Germinal center (tissue), 1 donor: ENCODE measurements at places on chromosomes 4 and X.
A peak's percentile ranks its signal among the peaks of the same experiment; 100 is the strongest.

GRCh38 chr4:53128706-53129357 lies 237.0 kb downstream of the SCFD2 start:
- DNase-seq, result no peak

DNA sequence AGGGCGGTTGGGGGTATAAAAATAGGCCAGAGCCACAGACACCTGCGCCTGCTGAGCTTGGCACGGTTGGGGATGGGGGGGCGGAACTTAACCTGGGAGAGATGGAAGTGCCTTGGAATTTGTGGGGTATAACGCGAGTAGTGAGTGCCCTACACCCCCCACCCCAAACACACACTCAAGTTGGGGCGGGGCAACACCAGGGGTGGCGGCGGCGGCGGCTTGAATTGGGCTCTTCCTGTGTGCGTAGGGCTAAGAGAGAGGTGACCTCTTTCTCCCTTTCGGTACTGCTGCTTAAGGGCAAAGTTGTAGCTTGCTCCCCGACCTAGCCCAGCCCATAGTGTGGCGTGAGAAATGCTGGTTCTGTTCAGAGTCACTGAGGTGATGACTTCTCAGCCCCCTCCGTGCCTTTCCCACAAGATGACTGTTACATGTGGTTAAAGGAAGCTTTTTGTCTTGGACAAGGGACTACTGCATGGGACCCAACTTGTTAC lies 839 bp downstream of the STK26 start:
- peak; percentile 12 for DNase-seq

DNA sequence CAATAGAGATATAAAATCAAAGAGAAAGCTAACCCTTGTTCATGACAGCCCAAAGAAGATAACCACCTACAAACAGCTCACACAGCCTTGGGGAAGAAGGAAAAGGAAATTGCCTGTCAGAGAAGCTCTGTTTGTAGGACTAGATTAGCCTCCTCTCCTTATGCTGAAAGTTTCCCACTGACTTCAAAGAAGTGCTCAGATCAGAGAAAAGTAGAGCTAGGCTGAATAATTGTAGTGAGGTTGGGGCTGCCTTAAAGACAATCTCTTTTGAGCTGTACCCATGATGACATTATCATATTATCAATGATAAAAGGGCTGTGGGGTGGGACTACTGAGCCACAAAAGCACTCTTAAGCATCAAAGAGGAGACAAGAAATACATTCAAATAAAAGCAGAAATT lies 223.0 kb upstream of the GALNT7 start:
- no peak for DNase-seq

DNA sequence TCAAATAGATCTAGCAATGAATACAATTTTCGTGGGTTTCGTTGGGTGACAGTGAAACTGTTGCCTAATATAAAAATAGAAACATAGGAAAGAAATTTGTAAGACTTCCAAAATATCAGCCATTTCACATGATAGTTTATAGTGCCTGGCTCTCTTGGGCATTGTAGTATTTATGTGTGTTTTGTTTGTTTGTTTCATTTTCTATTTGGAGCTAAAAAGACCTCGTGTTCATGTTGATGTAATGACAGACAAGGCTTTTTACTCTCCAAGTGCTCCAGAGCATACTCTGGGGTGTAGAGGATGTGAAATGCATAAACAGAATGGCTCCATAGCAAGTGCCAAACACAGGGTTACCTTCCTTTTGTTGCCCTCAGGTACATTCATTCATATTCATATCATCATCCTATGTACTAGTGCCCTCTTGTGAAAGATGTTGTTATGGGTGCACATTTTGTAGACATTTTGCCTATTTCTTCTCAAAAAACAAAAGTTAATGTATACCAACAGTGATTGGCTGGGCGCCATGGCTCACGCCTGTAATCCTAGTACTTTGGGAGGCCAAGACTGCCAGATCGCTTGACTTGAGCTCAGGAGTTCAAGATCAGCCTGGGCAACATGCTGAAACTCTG lies 100.7 kb upstream of the AMOT start:
- no peak for DNase-seq

GRCh38 chr4:14596028-14596427 lies 406.3 kb upstream of the CPEB2 start:
- DNase-seq, result no peak

GRCh38 chr4:13912966-13913365 lies 285.4 kb upstream of the BOD1L1 start:
- DNase-seq, result no peak

DNA sequence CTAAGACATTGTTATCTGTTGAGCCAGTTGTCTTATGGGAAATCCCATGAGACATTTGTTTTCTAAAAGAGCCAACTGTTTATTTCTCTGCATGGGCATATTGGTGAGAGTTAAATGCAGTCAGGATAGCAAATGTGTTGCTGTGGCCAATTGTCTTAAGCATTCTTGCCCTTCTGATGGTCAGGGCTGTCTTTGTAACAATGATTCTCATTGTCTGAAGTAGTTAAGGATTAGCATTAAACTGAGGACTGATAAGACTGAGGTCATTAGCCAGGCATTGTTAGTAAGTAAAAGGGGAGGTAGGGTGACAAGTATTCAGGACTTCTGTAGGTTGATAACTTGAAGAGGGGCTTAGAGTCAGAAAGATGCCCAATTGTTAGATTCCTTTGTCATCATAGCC lies 11.2 kb upstream of the MORF4L2 start:
- DNase-seq, result no peak

DNA sequence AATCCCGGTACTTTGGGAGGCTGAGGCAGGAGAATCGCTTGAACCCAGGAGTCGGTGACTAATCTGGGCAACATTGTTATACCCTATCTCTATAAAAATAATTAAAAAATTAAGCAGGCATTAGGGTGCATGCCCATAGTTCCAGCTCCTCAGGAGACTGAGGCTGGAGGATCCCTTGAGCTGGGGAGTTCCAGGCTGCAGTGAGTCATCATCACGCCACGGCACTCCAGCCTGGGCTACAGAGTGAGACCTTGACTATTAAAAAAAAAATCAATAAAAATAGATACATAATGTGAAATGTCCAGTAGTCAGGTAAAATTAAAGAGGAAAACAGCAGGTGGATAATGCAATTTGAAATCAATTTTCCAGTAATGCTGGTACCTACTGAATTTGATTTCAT lies 14.6 kb downstream of the ADGRL3 start:
- no peak for DNase-seq

- DNase-seq, result no peak
Measured at GRCh38 chrX:76148753-76149152, 24.1 kb upstream of the PBDC1 start.
